ENCODE measurements at places on chromosomes 2 and 18. TPM values are rescaled to one million over a fixed set of nuclear protein-coding genes. Genes with fewer than 3 reads are reported as not detected.
A peak's percentile ranks its signal among the peaks of the same experiment; 100 is the strongest.

SCN7A gene
- 1.0 TPM for total RNA-seq

NEU2 gene
- not detected for total RNA-seq

AMER3 gene
- not detected for total RNA-seq

SRSF7 gene
- total RNA-seq: 275 TPM

CCDC68 gene
- total RNA-seq: not detected

DNA sequence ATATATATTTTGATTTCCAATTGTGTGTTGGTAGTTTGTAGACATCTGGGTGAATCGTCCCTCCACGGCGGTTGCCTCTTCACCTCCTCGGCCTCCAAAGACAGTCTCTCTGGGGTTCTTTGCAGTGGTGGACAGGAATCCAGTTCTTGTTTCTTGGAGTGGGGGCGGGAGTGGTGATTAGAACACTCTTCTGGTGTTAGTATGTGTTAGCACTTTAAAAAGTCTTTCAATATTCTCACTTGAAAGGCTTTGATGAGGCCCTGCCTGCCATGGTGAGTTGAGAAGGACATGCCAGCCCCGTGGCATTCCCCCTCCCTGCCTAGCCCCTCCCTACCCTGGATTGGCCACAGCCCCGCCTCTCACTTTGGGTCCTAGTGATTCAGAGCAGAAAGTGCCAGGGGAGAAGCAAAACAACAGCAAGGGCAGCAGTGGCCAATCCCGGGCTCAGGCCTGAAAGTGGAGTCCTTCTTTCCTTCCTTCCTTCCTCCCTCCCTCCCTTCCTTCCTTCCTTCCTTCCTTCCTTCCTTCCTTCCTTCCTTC, 316.8 kb upstream of the HS6ST1 start:
- no peaks in the 10 kb centered on the region for H3K36me3 ChIP-seq
- no peaks in the 10 kb centered on the region for H3K27me3 ChIP-seq
- peaks cover 52% of the 10 kb centered on the region for H3K4me1 ChIP-seq
- DNase-seq: no peak
- H3K27ac ChIP-seq: no peak overlapping the region
- H3K4me3 ChIP-seq: no peak overlapping the region

DNA sequence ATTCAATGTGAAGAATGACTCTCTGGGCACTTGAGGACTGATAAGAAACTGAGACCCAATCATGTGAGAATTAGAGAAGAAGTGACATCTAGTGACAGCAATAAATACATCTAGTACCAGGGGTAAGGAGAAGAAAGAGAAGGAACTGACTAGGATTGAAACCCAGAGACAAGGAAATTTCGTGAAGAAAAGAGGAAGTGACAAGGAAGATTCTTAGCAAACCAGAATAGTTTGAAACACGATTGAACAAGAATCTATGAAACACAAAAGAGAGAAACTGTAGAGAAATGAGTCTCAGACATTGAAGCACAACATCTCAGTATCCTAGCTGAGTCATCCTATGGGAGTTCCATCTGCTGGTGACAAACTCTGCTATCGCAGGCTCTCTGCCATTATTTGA, 571.9 kb upstream of the PKDCC start:
- no peaks in the 10 kb centered on the region for H3K27me3 ChIP-seq
- DNase-seq: no peak

DNA sequence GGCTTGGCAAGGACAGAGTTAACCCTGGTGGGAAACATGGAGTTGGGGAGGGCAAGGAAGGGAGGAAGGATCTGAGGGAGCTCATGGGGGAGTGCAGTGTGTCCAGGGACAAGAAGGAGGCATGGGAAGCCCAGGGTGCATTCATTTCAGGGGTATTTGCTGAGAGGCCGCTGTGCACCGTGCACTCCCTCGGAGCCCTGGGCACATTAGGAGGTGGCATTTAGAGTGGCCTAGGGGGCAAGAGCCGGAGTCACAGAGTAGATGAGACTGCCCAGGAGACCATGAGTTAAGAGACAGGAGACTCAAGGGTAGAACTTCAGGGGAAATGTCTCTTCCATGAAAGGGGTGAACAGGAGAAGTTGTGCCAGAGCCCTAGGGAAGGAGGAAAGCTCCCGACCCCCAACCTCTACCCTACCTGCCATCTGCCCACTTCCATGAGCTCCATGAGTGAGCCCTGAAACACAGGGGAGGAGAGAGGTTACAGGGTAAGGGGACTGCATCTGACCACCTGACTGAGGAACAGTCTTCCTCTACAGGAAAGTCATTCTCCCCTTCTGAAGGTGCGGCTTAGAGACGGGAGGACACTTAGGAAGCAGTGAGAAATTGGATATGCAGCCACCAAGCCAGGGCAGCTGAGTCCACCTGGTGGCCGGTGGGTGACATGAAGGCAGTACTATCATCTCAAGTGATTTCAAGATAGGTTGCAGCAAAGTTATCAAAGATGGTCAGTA, 58.5 kb upstream of the COPS8 start:
- H3K4me1 ChIP-seq: no peaks in the 10 kb centered on the region
- H3K27me3 ChIP-seq: no peaks in the 10 kb centered on the region

GRCh38 chr2:70008290-70008689, 46.9 kb upstream of the ASPRV1 start:
- no peak overlapping the region for H3K4me3 ChIP-seq
- no peaks in the 10 kb centered on the region for H3K27me3 ChIP-seq
- no peaks in the 10 kb centered on the region for H3K36me3 ChIP-seq
- H3K4me1 ChIP-seq: peaks cover 7% of the 10 kb centered on the region
- DNase-seq: no peak
- peak overlapping the region; percentile 53 for H3K27ac ChIP-seq

DNA sequence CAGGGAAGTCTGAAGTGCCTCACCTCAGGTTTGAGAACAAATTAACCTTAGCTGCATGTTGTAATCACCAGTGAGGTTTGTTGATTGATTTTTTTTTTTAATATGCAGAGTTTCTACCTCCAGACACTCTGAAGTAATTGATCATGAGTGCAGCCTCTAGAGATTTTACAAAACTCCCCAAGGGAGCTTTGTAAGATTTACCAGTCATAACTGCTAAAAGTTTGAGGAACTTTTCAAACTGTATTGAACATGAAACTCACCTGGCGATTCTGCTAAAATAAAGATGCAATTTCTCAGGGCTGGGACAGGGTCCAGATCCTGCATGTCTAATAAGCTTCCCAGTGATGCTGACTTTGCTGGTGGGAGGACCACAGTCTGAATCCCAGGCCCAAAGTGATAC, 339.6 kb upstream of the DCC start:
- DNase-seq: no peak
- no peaks in the 10 kb centered on the region for H3K36me3 ChIP-seq
- no peak overlapping the region for H3K27ac ChIP-seq
- no peaks in the 10 kb centered on the region for H3K27me3 ChIP-seq

- no peaks in the 10 kb centered on the region for H3K36me3 ChIP-seq
- DNase-seq: no peak
- H3K27ac ChIP-seq: no peak overlapping the region
- H3K4me3 ChIP-seq: no peak overlapping the region
- H3K4me1 ChIP-seq: peaks cover 5% of the 10 kb centered on the region
- H3K27me3 ChIP-seq: no peaks in the 10 kb centered on the region
Observed at GRCh38 chr2:40220177-40220925, 231.5 kb downstream of the SLC8A1 start.

- no peak overlapping the region for H3K27ac ChIP-seq
- peak; percentile 62 for DNase-seq
- H3K4me3 ChIP-seq: peak overlapping the region; percentile 56
- H3K36me3 ChIP-seq: no peaks in the 10 kb centered on the region
Observed at GRCh38 chr2:218963601-218964000, 4.1 kb downstream of the CDK5R2 start.

DNA sequence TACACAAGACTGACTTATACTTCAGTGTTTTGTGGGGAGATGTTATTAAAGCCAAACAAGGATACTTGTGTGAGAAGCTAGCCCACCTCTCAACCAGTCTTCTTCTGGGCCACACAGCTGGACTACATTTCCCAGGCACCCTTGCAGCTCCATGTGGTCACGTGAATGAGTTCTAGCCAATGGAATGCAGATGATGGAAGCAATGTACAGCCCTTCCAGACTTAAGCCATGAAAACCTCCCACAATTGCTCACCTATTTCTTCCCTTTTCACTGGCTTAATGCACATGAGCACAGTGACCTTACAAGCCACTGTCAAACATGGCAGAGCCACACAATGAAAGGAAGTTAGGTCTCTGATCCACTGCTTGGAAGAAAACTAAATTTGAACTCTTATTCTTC, 20.4 kb upstream of the FEZ2 start:
- no peak overlapping the region for H3K27ac ChIP-seq
- H3K4me3 ChIP-seq: no peak overlapping the region
- H3K36me3 ChIP-seq: no peaks in the 10 kb centered on the region
- no peaks in the 10 kb centered on the region for H3K27me3 ChIP-seq

DNA sequence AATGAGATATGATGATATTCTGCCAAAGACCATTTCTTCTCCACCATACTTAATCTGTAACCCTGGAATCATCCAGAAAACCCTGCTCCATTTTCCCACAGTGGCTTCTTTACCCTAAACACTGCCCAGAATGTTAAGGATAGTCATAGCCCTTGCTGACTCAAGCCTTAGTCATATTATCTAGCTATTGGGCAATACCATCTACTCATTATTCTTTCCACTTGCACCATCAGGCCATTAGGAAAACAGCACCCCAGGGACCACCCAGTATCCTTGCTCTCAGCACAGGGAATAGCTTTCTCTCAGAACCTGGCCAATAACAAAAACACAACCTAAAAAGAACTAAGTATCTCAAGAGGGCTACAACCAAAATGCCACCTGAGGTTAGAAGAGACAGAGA, 445.7 kb upstream of the SLC14A2 start:
- no peak for DNase-seq
- H3K4me3 ChIP-seq: no peak overlapping the region
- H3K4me1 ChIP-seq: no peaks in the 10 kb centered on the region
- H3K27ac ChIP-seq: no peak overlapping the region
- H3K27me3 ChIP-seq: no peaks in the 10 kb centered on the region
- H3K36me3 ChIP-seq: no peaks in the 10 kb centered on the region
